ENCODE measurements at places on chromosomes 7 and 10.

DNA sequence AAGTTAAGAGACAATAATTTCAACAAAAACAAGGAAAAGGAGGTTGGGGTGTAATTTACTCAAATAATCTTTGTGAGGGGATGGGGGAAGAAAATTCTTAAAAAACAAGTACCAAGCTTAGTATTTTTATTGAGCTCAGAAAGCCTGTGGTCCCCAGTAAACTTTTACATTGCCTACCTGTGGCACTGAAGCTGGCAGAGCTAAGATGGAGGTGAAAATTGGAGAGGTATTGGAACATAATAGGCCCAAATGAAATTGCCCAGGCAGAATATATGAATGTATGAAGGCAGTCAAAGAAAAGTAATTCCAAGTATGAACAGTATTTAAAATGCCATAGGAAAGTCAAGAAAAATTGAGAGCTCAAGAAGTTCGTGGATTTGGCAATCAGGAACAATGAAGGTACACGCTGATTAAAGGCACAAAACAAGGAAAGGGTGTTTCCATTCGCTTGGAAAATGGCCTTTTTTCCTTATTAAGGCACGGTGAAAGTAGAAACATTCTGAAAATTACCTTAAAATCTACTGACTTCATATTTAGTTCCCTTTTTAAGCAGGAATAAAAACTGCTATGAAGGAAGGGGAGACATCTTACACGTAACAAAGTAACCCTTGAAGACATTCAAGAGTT is 3.4 kb upstream of the KMT2E start:
- DNase-seq, result no peak

- DNase-seq, result no peak
Measured at GRCh38 chr10:87544721-87545120, 40.0 kb downstream of the MINPP1 start.

GRCh38 chr7:151392426-151392825 is 17.4 kb downstream of the WDR86 start:
- DNase-seq, result no peak

GRCh38 chr7:71826141-71826540 is 586.0 kb downstream of the CALN1 start:
- DNase-seq, result no peak

DNA sequence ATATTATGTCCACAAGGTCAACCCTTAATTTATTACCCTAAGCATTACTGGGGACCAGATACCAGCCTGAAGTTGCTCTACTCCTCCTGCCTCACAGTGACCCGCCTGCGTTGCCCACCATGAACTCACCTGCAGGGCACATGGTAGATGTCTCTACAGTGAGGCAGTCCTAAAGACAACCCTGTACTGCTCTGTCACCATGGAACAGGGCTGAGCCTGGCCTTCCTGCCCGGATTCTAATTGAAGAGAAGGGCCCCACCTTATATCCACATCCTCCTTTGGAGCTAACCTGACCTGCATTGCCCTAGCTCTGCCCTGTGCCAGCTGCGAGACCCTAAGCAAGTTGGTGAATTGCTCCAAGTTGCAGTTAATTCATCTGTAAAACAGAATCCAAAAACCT is 4.1 kb downstream of the SH3PXD2A start:
- DNase-seq, result no peak

- DNase-seq, result no peak
Measured at GRCh38 chr7:111067251-111067650, 23.7 kb upstream of the LRRN3 start.

GRCh38 chr10:34814223-34814912 is 728 bp downstream of the PARD3 start:
- no peak for DNase-seq

DNA sequence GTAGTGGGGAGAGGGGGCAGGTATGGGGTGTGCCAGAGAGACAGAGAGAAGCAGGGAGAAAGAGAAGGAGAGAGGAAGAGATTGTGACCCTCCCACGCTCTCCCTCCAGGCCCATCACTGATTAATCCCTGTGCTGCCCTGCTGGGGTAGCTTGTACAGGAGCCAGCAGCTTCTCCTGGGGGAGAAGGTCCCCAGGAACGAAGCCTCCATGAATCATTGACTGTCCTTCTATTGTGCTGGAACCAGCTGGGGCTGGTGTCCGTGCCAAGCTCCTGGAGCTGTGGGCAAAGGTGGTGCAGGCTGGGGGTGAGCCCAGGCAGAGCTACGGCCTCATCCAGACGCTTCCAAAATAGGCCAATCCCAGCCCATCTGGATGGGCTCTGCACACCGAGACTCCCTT is 20.9 kb downstream of the AQP1 start:
- DNase-seq, result no peak

GRCh38 chr7:120402079-120402767 is 129.2 kb downstream of the KCND2 start:
- DNase-seq, result no peak

- DNase-seq, result no peak
Measured at GRCh38 chr10:5092848-5093790, 1.1 kb upstream of the AKR1C3 start.

GRCh38 chr7:110637252-110637651 is 453.7 kb upstream of the LRRN3 start:
- no peak for DNase-seq

DNA sequence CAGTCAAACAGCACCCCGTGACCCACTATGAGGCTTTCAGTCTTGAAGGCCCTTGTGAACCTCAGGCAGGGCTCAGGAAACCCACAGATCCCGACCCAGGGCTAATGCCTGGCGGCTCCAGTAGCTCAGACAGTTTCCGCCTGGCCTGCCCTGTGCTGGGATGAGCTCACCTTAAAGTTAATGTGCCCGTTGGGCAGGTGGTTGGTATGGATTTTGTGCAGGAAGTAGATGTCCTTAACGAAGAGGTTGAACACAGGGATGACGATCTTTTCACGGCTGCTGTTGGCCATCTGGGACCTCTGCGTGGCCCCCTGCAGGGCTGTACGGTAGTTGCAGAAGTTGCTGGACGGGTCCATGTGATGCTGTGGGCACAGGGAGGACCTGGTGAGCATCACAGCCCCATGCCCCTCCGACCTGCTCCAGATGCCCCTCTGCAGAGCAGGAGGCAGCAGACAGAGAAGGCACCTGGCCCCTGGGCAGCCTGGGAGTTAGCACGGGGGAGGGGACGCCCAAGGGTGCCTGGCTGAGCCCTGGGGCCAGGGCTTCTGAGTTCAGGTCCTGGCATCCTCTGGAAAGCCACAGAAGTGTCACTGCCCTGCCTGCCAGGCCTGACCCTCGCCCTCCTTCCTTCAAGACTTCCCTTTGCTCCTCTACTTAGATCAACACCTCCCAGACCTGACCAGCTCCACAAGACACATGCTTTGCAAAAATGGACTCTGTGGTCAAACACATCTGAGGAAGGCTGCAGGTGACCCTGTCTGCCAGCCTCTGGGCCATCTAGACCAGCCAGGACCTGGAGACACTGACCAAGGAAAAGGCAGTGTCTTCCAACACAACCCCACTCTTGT is 59.8 kb downstream of the CSGALNACT2 start:
- DNase-seq, result no peak

DNA sequence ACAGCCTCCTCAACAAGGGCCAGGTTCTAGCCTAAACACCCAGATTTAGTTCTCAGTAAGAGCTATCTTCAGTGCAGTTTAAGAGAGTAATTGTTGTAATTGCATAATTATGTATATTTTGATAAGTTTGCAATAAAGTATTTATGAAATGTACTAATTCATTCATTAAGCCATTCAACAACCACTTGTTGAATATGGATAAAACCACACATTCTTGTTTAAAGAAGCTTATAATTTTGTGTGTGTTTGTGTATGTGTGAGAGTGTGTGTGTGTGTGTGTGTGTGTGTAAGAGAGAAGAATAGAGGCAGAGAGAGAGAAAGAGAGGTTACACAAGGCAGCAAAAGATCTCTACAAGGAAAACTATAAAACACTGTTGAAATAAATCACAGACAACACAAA is 115.0 kb upstream of the SLC25A13 start:
- no peak for DNase-seq

GRCh38 chr10:118112543-118113125 is 65.9 kb upstream of the RAB11FIP2 start:
- DNase-seq, result no peak

- no peak for DNase-seq
Measured at GRCh38 chr7:9523579-9523978, 1090.2 kb downstream of the NXPH1 start.

- peak; percentile 21 for DNase-seq
Measured at GRCh38 chr10:115001506-115002381, 63.7 kb downstream of the TRUB1 start.

DNA sequence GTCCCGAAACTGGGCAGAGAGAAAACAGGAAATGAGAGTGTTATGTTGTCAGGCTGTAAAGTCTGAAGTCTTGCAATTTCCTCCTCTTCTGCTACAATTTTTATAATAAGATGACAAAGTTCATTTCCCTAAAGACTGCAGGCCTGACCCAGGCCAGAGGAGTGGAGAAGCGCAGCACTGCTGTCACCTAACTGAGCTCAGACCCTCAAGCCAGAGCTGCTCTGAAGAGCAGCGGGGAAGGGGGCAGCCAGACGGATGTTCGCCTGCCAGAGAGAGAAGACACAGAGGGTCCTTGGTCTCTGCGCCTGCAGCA is 12.6 kb upstream of the AOAH start:
- DNase-seq, result no peak

DNA sequence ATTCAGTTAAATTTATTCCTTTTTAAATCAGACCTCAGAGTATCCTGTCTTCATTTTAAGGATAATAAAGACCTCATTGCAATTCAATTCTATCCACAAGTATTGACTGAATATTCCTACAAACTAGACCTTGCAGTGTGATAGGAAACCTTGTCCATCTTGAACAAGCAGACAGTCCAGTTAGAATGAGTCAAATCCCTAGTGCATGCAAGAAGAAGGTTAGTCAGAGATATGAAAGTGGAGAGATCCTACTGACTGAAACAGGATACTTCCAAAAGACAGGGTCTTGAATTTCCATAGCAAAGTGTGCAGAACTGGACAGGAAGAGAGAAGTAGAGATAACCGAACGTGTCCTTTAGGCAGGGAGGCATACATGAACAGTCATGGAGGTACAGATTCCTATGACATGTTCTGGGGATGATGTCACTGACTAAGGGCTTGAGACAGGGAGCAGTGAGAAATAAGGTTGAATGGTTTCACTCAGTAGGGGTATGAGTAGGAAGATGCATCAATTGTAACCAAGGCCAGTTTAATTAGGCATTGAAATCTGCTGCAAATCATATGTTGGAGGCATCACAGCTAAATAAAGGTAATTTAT is 45.2 kb downstream of the PPP1R3A start:
- DNase-seq, result no peak

- no peak for DNase-seq
Measured at GRCh38 chr10:133235265-133235855, 2.3 kb upstream of the VENTX start.

DNA sequence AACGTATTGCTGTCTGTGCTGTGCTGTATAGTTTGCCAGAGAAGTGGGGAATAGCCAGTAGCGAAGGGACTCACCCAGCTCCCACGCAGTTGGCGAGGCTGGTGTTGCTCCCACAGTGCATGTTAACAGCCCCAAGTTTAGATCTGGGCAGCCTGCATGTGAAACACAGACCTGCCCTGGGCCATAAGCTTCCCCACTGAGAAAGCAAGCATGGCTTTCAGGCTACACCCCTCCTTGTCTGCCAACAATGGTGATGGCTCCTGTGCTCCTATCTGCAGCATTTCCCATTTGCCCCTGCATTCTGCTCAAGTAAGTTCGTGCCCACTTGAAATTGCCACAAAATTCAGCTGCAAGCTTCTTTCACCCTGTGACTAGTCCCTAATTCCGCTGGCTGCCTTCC is 57.5 kb downstream of the IPMK start:
- DNase-seq, result no peak

GRCh38 chr7:155864271-155864985 is 52.2 kb upstream of the SHH start:
- no peak for DNase-seq

DNA sequence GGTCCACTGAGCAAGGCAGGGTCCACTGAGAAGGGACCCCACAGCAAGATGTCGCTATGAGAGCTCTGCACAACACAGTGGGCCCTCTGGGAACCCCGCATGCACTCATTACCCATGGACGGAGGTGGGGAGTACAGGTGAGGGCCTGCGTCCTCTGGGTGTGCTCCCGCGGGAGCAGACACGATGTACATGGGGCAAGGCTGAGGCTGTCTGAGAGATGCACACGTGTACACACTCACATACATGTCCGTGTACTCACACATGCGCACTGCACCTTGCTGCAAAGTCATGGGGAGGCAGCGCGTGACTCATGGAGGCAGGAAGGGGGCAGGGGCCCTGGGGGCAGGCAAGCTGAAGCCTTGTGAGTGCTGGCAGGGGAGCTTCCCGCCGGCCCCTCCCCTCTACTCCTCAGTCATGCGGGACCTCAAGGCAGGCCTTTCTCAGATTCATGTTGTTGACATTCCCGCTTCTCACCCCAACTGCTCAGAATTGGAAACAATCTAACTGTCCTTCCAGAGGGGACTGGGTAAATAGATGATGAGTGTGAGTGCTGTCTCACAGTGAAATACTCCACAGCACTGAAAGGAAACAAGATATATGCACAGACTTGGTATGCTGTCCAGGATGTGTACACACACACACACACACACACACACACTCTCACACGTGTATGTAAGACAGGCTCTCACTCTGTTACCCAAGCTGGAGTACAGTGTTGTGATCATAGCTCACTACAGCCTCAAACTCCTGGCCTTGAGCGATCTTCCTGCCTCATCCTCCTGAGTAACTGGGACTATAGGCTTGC is 40.0 kb downstream of the GOLGA7B start:
- no peak for DNase-seq

- no peak for DNase-seq
Measured at GRCh38 chr10:123637326-123637880, 28.8 kb upstream of the GPR26 start.

- DNase-seq, result no peak
Measured at GRCh38 chr10:31340343-31340742, 21.3 kb downstream of the ZEB1 start.
